ENCODE measurements at places on chromosomes 6 and 20. TPM values are rescaled to one million over a fixed set of nuclear protein-coding genes. Genes with fewer than 3 reads are reported as not detected.

- no peak for DNase-seq
Measured at GRCh38 chr6:159463119-159463829, 229.8 kb downstream of the SOD2 start.

DNA sequence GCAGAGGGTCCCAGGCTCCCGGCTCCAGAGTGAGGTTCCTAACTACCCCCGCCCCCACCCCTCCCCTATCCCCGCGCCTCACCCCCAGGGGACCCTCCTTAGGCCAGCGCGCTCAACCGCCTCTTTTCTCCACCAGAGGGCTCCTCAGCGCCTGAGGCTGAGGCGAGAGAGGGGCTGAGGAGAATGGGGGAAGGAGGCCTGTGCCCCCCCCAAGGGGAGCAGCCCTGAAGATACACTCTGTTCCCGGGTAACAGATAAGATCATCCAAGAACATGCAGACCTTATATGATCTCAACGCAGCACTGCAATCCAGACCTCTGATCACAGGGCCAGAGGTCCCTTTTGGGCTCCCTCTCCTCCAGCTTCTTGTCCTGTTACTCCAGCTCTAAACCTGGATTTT is 43.3 kb upstream of the MRPS10 start:
- DNase-seq, result peak; percentile 40

DNA sequence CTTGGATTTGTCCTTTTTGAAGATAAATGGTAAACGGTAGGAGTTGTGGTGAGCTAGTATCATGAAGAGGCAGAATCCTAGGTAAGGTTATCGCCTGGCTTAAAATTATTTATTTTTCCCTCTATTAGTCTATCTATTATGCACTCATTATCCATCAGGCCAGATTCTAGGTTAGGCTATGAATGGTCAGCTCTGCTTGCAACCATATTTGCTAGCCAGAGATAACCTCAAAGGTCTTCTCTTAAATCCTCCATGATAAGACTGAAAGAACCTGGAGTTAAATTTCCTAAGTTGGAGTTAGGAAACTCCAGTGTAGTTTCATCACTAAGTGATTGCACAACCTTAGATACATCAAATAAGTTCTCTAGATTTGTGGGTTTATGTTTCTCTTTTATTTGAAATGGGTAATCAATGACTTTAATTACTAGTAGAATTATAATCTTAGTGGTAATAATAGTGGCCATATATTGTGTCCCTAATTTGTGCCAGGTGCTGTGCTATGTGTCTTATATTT is 302.1 kb upstream of the RUNX2 start:
- no peak for DNase-seq

- no peak for DNase-seq
Measured at GRCh38 chr20:8801686-8802085, 267.2 kb upstream of the PLCB4 start.

DNA sequence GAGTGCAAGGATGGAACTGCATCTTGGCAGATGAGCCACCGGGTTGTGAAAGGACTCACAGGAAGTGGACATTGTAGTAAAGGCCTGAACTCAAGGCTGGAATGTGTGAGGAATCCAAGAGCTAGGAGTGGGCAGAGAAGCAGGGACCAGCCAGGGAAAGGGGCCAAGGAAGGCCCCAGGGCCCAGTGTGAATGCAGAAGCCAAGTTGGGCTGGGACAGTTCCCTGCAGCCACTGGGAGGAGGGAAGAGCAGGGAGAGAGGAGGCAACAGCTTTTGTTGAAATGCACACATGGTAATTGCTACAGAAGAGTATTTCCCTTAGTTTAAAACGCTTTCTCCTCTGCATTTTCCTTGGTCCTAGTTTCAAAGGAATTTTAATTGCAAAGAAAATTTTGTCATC is 34.6 kb downstream of the CDH22 start:
- no peak for DNase-seq

DNA sequence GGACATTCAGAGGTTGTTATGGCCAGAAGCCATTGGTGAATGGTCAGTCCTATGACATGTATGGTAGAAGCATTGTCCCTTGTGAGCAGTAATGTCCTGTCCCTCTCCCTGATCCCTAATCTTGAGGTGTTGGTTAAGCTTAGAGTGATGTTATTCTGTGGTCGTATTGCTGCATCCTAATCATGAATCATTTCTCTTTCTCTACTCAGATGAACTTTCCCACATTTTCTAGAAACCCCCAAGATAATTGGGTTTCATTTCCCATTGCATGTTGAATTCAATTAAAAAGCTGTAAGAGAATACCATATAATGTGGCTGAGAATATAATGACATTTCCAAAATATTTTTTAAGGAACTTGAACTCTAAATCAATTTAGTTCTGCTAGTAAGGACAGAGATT is 175.1 kb downstream of the PLCB4 start:
- DNase-seq, result no peak

DNA sequence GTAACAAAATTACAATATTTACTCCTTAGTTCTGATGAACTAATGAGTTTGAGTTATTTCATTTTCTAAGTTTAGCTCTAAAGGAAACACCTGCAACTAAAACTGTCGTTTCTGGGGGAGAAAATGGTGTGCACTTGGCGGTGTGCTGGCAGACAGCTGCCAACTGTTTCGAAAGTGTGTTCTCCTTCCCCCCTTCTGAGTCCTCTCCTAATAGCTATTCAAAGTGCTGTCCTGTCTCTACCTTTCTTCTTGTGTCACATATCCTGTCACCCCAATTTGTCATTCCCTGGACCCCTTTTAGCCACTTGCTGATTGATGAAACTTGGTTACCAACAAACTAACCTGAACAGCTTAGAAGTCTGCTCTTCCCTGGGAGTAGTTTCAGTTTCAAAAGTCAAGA is 4.9 kb upstream of the UBE2J1 start:
- no peak for DNase-seq

GRCh38 chr20:41786158-41786557 is 168.0 kb upstream of the CHD6 start:
- DNase-seq, result no peak

- no peak for DNase-seq
Measured at GRCh38 chr6:86153521-86153920, 510.8 kb upstream of the SYNCRIP start.

GRCh38 chr6:157555455-157556143 is 174.6 kb downstream of the ZDHHC14 start:
- DNase-seq, result no peak

DNA sequence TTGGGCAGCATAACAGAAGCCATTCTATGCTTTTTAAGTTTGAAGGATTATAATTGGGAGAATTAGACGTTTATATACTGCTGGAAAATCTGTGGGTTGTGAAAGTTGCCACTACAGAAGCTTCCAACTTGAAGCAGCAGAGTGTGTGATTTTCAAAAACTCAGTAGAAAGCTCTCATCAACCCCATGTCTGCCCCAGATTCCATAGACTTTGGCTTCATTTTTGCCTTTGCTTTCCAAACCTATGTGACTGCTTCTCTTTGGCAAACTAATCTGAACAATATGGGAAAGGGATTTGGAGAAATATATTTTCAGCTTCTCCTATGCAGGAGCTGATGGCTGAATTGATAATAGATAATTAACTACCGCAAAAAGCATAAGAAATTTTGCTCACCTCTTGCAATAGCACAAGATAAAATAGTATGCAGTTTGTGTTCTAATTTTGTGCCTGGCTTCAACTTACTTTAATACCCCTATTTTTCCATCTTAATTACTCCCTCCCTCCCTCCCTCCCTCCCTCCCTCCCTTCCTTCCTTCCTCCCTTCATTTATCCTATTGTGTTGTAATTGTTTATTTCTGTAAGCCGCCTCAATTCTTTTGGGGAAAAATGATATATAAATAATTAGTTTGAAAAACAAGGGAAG is 214.1 kb upstream of the HS3ST5 start:
- DNase-seq, result no peak

DNA sequence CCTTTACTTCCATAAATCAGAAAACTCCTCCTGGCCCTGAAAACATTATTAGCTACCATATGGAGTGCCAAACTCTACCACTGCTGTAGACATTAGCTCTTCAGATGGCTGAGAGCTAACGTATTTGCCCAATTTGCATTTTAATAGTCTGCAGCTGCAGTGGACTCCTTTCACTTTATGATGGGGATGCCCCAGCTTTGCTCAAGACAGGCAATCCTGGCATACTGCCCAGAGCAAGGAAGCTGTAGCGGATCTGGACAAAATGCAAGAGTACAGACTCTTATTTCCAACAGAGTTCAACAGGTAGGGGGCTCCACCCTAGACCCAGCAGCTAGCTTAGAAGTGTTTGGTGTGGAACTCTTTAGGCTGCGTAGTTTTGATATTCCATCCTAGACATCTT is 246.7 kb downstream of the FOXC1 start:
- no peak for DNase-seq

DNA sequence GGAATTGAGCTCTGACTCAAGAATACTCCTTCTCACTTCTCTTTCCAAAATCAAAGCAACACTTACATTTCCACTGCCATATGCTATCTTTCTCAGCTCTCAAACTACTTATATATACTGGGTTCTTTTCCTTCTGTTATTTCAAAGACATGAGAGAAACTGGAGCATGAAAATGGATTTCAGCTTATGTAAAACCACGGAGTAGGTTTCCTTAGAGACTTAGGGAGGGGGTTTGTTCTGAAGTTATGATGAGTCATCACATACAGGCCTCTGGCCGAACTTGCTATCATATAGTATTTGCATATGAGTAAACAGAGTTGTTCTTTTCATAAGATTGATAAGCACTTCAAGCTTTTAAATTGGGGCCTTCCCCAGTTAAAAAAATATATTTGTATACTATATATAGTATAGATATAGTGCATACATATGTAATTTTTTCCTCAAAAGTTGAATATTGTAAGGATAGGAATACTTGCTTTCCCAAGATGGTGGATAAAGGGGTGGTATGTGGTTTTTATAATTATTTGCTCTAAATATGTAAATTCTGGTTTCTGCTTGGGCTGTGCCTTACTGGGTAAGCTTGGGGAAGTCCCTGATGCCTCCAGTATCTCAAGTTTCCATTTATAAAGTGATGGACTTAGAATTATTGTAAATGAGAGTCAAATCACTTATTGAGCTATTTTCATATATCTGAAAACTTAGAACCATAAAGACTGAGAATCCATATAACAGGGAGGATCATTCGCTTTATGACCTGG is 273.9 kb downstream of the RFPL4B start:
- no peak for DNase-seq

- DNase-seq, result no peak
Measured at GRCh38 chr6:39317256-39317655, 3.0 kb upstream of the KCNK17 start.

DNA sequence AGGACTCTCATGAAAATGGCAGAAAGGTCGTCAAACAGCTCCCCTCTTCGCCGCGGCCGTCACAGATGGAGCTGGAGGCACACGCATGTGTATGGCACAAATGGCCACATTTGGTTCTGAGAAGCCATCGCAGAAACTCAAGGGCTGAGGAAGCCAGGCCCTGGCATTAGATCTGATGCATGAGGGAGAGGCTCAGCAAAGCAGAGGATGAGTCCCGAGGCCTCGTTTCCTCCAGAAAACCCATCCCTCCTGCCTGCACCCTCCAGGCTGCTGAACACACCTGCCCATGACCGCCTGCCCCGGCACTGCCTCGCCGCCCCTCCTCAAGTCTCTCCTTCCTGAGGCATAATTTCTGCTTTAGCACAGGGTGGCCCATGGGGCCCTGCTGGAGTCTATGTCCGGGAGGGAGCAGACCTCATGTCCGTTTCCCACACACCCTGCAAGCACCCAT is 240.3 kb downstream of the DLL1 start:
- DNase-seq, result no peak

GRCh38 chr20:43389839-43390626 is 67.7 kb upstream of the SRSF6 start:
- no peak for DNase-seq

GRCh38 chr6:158311193-158311592 is 1.1 kb upstream of the TULP4 start:
- DNase-seq, result no peak

GRCh38 chr6:166541366-166541765 is 45.1 kb downstream of the RAMACL start:
- DNase-seq, result no peak

- DNase-seq, result peak; percentile 81
Measured at GRCh38 chr6:36130667-36131510, 576 bp downstream of the MAPK13 start.

GRCh38 chr20:22575737-22576136 is 8.6 kb downstream of the FOXA2 start:
- no peak for DNase-seq

GRCh38 chr6:40854592-40854991 is 184.4 kb downstream of the UNC5CL start:
- DNase-seq, result no peak

- DNase-seq, result no peak
Measured at GRCh38 chr20:3738111-3739053, 5.9 kb downstream of the HSPA12B start.

DNA sequence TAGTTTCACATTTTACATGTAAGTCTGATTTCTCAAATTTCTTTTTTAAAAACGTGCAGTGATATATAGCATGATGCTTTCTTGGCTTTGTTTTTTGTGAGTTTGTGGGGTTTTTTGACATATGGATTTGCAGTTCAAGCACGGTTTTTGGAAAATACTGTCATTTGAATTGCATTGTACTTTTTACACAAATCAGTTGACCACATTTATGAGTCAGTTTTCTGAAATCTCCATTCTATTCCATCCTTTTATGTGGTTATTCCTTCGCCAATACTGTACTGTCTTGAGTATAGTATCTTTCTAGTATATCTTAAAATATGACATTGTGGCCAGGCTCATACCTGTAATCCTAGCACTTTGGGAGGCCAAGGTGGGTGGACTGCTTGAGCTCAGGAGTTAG is 890.0 kb upstream of the CITED2 start:
- no peak for DNase-seq

- DNase-seq, result peak; percentile 82
Measured at GRCh38 chr6:26216359-26216885, 129.2 kb downstream of the HFE start.

Gene TMEM200A
- total RNA-seq, result not detected

Gene SLC35D3
- not detected for total RNA-seq

Gene RFX6
- total RNA-seq, result not detected

Gene SYNJ2
- total RNA-seq, result 28.1 TPM

Gene SYTL3
- 97.8 TPM for total RNA-seq

Gene VSX1
- not detected for total RNA-seq

Gene HSPA1L
- 1.2 TPM for total RNA-seq

Gene SOX4
- 0.54 TPM for total RNA-seq

Gene DAAM2
- not detected for total RNA-seq

Gene HAO1
- total RNA-seq, result not detected

Gene RAET1E
- total RNA-seq, result not detected

Gene NAPB
- 7.2 TPM for total RNA-seq

Gene DYNLRB1
- 76.9 TPM for total RNA-seq

Gene CD93
- total RNA-seq, result 0.08 TPM

Data from activated naive CD8-positive, alpha-beta T cell treated with anti-CD3 and anti-CD28 coated beads for 36 hours (primary cell).